Nasal cavity respiratory epithelium epithelial cell of viscerocranial mucosa (primary cell): ENCODE measurements at places on chromosomes 12 and 14. TPM values are rescaled to one million over a fixed set of nuclear protein-coding genes. Genes with fewer than 3 reads are reported as not detected.

Gene LETMD1
- total RNA-seq, result 45.8 and 54.7 TPM in 2 replicates

Gene GPR84
- 0.07 TPM in 1 of 2 replicates, not detected in the other for total RNA-seq

Gene STAC3
- 0.34 and 0.36 TPM in 2 replicates for total RNA-seq

Gene LMNTD1
- total RNA-seq, result 0.14 TPM in 1 of 2 replicates, not detected in the other

Gene VDR
- total RNA-seq, result 6.8 and 12.4 TPM in 2 replicates

Gene KCNJ8
- not detected in 2 replicates for total RNA-seq

Gene TEX52
- not detected in 2 replicates for total RNA-seq

Gene IL22
- total RNA-seq, result not detected in 2 replicates

Gene CLEC14A
- total RNA-seq, result not detected in 2 replicates

Gene ADAM21
- under 0.01 and 0.14 TPM in 2 replicates for total RNA-seq

Gene RFX4
- total RNA-seq, result not detected in 2 replicates

Gene CMTM5
- not detected in 2 replicates for total RNA-seq

Gene CCDC184
- not detected in 2 replicates for total RNA-seq

Gene AHNAK2
- 283 and 1,136 TPM in 2 replicates for total RNA-seq

Gene AKAP6
- 8.5 and 14.0 TPM in 2 replicates for total RNA-seq

Gene RAB2B
- 22.9 and 30.6 TPM in 2 replicates for total RNA-seq

Gene COCH
- total RNA-seq, result under 0.01 TPM in 1 of 2 replicates, not detected in the other

Gene SSPN
- total RNA-seq, result 0.68 and 3.1 TPM in 2 replicates

Gene CNTN1
- total RNA-seq, result 0.21 and 1.0 TPM in 2 replicates

Gene MNAT1
- total RNA-seq, result 63.0 and 72.8 TPM in 2 replicates

Gene GLS2
- total RNA-seq, result 2.8 and 7.2 TPM in 2 replicates

Gene SINHCAF
- 109 and 186 TPM in 2 replicates for total RNA-seq

Gene TSPAN19
- total RNA-seq, result not detected in 2 replicates

Gene EIF2B2
- total RNA-seq, result 64.3 and 69.4 TPM in 2 replicates

Gene KRT6B
- total RNA-seq, result 369 and 1,719 TPM in 2 replicates

Gene PLXNC1
- total RNA-seq, result 0.50 TPM in 1 of 2 replicates, not detected in the other

Gene GPR68
- total RNA-seq, result 1.4 and 10.5 TPM in 2 replicates

Gene MYH7
- not detected in 2 replicates for total RNA-seq

Gene ST8SIA1
- total RNA-seq, result 0.34 and 0.64 TPM in 2 replicates

Gene TXNRD1
- 135 and 151 TPM in 2 replicates for total RNA-seq

Gene FBXW8
- total RNA-seq, result 7.2 and 13.0 TPM in 2 replicates

Gene OAS1
- total RNA-seq, result 5.1 and 12.0 TPM in 2 replicates

Gene KLRC1
- total RNA-seq, result not detected in 2 replicates

Gene SYNE3
- total RNA-seq, result 4.8 and 5.5 TPM in 2 replicates

Gene GLI1
- total RNA-seq, result under 0.01 and 0.14 TPM in 2 replicates

Gene SPATS2
- total RNA-seq, result 29.0 and 35.2 TPM in 2 replicates

Gene ACSS3
- total RNA-seq, result under 0.01 and 2.1 TPM in 2 replicates

Gene CLEC7A
- under 0.01 and 1.9 TPM in 2 replicates for total RNA-seq

Gene DAO
- total RNA-seq, result not detected in 2 replicates

Gene CCDC88C
- total RNA-seq, result 18.5 and 38.9 TPM in 2 replicates

Gene BMP4
- 0.50 TPM in 1 of 2 replicates, not detected in the other for total RNA-seq

Gene BBOF1
- total RNA-seq, result 1.7 and 2.9 TPM in 2 replicates

Gene SAMD4A
- total RNA-seq, result 11.3 and 13.0 TPM in 2 replicates

Gene RNASE7
- 19.9 and 33.8 TPM in 2 replicates for total RNA-seq

Gene GOLT1B
- total RNA-seq, result 46.9 and 72.5 TPM in 2 replicates

Gene FOXN4
- not detected in 2 replicates for total RNA-seq

Gene CFAP73
- total RNA-seq, result not detected in 2 replicates
